Keratinocyte (primary cell): ENCODE measurements at places on chromosomes 1 and 21. TPM values are rescaled to one million over a fixed set of nuclear protein-coding genes. Genes with fewer than 3 reads are reported as not detected.

DNA sequence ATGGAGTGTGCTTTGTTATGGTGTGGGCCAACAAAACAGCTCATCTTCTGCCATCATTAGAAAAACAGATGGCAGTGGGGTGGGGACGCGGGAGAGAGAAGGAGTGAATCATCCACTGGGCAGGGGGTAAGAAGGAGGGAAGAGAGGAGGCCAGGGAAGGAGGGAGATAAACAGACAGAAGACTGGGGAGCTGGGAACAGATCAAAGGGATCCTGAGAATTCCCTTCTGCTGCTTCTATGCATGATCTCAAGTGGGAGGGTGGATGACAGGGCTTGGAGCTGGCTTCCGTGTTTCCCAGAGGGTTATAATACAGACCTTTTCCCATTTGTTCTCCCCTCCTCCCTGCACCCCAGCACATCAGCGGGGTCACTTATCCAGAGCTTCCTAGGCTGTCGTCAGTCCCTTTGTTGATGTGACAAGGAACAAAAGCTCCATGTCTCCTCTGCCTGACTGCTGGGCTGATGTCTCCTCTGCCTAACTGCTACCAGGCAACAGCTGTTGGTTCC lies 338.6 kb downstream of the PAPPA2 start:
- no peak for DNase-seq

- no peak for DNase-seq
Measured at GRCh38 chr21:14451546-14451945, 68.6 kb upstream of the HSPA13 start.

- no peak for DNase-seq
Measured at GRCh38 chr21:32131164-32131563, 147.7 kb downstream of the MIS18A start.

DNA sequence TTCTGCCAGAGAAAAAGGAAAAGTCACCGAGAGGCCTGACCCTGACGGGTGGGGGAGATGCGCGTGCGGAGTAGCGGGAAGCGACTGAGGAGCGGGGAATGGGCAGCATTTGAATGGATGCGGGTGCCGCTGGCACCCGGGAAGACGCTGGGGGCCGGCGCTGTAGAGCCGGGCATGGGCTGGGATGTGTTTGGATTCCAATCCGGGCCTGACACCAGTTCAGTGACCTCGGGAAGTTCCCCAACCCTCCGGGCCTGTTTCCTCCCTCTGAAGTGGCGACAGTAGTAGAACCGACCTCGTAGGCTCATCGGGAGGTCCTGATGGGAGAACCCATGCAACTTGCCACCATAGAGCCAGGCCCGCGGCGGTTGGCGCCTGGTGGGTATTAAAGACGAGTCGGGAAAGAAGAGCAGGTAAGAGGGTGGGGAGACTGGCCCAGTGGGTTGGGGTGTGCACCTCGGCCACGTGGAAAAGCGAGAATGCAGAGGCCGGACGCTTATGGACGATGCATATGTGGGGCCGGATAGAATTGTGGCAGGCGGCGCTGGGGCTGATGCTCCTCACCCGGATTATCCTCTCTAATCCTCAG lies 642 bp upstream of the SLC16A1 start:
- no peak for DNase-seq

Gene TMEM125
- polyA plus RNA-seq, result 0.92 to 2.4 TPM (median 1.0 TPM) in 3 replicates

- DNase-seq, result no peak
Measured at GRCh38 chr1:205208811-205209210, 2.7 kb downstream of the DSTYK start.
